Esophagus squamous epithelium (tissue), 5 donors: ENCODE measurements at places on chromosomes 7 and 10.

GRCh38 chr7:139771001-139771956 lies 6.5 kb downstream of the HIPK2 start:
- no peak for DNase-seq

- no peak for DNase-seq
Measured at GRCh38 chr7:21365866-21366624, 61.8 kb upstream of the SP4 start.

DNA sequence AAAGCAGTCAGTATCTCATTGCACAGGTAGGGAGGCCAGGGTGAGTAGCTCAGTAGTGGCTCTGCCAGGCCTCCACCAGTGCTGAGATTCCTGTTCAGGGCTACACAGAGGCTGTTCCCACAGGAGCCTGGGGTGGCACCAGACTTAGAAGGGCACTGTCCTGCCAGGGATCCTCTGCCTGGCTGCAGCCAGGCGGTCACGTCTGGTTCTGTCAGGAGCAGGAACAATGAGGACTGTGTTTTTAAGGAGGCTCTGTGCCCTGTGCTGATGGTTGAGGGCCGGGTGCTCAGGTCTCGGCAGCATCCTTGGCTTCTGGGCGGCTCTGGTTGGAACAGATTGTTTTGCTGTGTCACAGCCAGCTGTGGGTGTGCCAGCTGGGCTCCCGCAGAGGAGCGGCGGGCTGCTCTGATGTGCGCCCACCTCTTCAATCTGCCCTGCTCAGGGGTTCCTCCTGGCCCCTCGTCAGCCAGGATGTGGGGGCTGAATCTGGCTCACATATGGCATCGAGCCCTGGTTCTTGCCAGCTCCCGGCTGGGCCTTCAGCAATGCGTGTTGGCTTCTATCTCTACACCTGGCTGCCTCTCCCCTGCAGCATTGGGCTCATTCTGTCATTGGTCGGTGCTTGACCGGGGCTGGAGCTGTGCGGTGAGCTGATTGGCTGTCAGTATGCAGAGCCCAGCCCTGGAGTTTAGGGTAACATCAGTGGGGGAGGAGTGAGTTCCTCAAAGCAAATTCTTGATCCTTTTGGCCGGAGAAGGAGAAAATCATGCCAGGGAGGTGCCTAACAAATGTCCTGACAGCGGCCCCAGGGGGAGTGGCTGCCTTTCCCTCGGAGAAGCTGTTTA lies 41.2 kb downstream of the TACR2 start:
- no peak for DNase-seq

DNA sequence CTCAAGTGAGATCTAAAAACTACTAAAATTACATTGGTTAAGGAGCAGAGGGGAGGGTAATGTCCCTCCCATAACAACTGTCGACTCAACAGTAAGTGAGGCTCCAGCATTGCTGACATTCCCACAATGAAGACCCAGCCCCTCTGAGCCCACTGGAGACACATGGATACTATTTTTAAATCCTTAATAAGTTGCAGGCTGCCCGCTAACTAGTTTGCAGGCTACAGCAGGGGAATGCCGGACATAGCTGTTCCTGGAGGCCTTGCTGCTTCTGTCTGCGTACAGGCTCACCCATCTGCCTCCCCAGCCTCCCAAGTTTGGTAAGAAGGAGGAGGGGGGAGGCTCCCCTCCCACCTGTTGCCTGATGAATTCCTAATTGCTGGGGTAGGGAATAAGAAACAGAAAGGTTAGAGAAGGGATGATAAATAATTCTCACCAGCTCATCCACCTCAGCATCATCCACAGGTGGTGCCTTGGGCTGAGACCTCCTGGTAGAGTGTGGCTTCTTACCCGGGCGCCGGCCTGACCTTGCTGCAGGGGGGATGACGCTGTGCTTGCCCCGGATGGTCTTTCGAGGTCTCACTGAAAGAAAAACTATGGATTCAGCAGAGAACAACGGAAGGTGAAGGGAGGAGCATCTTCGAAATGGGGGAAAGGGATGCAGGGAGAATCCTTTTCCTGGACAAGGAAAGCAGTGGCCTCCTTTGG lies 10.1 kb downstream of the FZD9 start:
- no peak for DNase-seq

- DNase-seq = no peak
Measured at GRCh38 chr7:128902761-128903585, 7.5 kb downstream of the KCP start.
